OCI-M1 (cell line): ENCODE measurements at places on chromosomes 12 and 14.
A peak's percentile ranks its signal among the peaks of the same experiment; 100 is the strongest.

DNA sequence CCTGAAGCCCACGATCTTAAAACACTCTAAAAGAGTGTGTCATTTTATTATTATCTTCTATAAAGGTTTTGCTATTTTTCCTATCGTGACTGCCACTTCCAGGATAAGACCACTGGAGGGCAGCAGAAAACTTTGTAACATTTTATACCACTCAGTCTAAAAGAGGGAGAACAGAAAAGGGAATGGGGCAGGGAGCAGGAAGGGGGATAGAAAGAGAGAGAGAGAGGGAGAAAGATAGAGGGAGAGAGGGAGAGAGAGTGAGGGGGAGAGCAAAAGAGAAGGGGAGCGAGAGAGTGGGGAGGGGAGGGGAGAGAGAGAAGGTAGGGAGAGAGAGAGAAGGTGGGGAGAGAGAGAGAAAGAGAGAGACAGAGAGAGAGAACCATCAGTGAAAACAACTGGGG is 2.0 kb upstream of the ART4 start:
- DNase-seq, result peak; percentile 83

DNA sequence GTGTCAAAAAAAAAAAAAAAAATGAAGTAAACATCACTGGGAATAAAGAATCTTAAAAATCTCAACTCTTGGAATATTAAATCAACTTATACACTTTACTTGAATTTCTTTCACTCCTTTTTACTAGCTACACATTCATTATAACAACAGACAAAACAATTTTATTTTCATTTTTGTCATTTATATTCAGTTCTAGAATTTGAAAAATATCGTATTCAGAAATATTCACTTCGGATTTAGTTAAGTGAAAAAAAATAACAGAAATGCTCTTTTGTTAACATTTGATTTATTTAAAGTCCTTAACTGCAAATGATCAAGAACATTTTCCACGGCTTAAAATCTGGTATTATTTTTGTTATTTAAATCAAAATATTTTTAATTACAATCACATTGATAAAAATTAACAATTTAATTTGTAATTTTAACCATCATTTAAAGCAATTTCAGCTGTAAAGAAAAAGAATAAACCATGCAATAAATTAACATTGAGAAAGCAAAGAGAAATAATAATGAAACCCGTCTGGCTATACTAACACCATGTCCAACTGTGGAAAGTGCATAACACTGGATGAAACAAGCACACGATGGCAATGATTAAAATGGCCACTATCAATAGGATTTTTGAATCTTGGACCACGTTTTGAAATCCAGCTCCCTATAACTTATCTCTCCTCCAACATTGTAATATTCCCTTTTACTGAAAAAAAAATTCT is 5.2 kb downstream of the FOXA1 start:
- peak; percentile 33 for DNase-seq

- DNase-seq, result no peak
Measured at GRCh38 chr14:103196716-103197115, 73.5 kb downstream of the TNFAIP2 start.

- DNase-seq, result peak; percentile 0
Measured at GRCh38 chr14:63192085-63192484, 12.2 kb upstream of the RHOJ start.

- DNase-seq, result peak; percentile 63
Measured at GRCh38 chr12:120252071-120252906, 13.2 kb downstream of the PXN start.

GRCh38 chr12:27336282-27336653 is 3.6 kb downstream of the BMAL2 start:
- no peak for DNase-seq

DNA sequence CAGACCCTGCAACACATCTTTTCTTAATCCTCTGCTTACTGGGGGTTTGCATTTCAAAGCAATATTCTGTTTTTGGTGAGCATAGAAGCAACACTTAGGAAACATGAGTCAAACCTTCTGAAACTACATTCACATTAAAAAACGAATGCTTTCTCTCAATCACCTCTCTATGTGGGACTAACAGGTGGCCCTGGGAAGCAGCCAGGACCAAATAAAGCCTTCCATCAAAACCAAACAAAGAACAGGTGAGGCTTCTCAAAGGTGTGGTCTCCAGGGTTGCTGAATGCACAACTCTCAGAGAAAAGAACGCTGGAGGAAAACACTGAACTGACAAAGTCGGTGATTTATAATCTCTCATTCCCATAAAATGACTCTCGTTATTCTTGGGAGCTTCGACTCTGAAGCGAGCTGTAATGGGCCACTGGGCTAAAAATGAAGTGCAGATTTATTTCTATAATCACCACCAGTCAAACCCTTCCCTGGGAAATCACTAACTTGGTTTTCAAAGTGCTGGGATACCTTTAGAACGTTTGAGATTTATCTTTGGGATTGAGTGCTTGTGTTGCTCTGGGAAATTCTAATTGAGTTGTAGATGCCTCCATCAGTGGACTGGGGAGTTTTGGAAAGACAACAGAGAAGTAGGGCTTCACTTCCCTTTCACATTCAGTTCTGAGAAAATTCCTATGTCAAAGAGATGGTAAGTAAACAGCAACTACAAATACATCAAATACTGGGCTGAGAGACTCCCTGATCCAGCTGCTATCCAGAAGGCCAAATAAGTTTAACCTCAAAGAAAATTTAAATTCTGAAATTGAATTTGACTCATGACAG is 262.0 kb upstream of the TMPO start:
- DNase-seq, result no peak
